ENCODE measurements at places on chromosomes 1 and 21.

GRCh38 chr1:48236716-48237470 is 14.4 kb downstream of the SLC5A9 start:
- DNase-seq = peak; percentile 80

DNA sequence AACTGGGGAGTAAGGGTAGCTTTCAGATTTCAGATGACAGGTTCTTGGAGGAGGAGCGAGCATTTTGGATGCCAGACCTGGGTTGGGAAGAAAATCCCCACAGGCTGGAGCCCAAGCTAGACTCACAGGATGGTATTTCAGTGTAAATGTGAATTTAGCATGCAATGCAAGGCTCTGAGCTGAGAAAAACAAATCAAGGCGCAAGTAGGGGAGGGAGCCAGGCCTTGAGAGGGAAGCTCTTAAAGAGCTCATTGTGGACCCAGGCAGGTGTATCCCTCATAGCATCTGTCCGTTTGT is 386.1 kb downstream of the MATN1 start:
- no peak for DNase-seq

GRCh38 chr21:42406866-42407265 is 3.2 kb downstream of the UBASH3A start:
- DNase-seq = no peak

- no peak for DNase-seq
Measured at GRCh38 chr1:31725777-31726535, 22.1 kb upstream of the COL16A1 start.

DNA sequence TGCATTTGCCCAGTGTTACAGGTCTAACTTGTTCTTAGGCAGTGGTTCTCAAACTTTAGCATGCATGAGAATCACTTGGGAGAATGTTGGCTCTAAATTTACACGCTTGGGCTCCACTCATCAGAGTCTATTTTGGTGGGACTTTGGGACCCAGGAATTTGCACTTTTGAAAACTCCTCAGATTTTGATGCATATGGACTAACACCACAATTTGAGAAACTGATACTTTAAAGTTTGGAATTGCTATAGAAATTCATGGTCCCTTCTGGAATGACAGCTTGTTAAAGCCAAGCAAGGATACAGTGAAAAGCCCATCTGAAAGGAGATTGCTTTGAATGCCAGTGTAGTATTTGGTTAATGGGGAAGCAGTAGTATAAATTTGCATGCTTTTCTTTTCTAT is 31.5 kb downstream of the GPR52 start:
- DNase-seq = no peak

DNA sequence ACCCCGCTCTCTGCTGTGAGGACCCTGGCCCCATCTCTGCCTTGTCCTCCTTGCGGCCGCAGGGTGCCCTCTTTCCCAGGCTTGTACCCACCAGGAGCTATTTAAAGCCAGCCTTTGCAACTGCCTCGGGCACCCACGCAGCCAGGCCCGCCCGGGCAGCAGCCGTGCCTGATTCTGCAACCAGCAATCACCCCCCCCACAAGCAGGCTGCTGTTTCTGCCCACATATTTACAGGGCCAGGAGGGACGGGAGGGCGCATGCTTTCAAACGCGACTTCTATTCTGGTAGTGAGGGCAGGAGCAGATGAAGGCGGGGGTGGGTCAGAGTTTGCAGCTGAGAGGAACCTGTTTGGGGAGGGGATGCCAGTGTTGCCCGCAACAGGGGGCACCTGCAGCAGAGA is 13.6 kb downstream of the GABRD start:
- DNase-seq = no peak

DNA sequence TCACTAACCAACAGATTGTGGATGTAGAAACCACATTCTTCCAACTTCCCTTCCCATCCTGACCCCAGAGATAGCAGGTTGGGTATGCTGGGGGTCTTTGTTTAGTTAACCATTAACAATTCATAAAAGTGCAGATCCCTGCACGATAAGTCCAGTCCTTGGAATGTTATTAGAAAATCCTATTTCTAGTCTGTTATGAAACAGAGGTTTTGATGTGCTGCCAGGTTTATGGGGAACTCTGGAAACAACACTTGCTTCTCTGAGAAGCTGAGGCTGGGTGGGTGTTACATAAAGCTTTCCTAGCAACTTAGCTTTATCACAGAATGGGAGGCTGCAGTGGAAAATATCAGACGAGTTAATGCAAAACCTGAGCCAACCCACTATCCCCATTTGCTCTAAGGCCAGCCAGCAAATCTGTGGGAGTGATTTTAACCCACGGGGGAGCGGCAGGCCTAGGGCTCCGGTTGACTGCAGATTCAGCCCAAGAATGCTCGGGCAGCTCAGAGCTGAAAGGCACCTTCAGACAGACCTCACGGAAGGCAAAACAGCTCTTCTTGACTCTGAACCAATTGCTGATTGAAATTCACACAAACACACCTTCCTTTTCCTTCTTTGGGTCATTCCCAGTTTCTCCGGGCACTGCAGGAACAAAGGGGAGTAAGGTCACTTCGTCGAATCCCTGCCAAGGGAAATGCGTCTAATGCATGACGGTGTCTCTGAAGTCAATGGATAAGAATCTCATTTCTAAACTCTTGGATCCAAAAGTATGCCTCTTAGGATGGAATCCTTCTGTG is 111.7 kb upstream of the IRF2BP2 start:
- DNase-seq = peak; percentile 95

- no peak for DNase-seq
Measured at GRCh38 chr21:31176725-31177124, 138.4 kb upstream of the KRTAP19-8 start.

DNA sequence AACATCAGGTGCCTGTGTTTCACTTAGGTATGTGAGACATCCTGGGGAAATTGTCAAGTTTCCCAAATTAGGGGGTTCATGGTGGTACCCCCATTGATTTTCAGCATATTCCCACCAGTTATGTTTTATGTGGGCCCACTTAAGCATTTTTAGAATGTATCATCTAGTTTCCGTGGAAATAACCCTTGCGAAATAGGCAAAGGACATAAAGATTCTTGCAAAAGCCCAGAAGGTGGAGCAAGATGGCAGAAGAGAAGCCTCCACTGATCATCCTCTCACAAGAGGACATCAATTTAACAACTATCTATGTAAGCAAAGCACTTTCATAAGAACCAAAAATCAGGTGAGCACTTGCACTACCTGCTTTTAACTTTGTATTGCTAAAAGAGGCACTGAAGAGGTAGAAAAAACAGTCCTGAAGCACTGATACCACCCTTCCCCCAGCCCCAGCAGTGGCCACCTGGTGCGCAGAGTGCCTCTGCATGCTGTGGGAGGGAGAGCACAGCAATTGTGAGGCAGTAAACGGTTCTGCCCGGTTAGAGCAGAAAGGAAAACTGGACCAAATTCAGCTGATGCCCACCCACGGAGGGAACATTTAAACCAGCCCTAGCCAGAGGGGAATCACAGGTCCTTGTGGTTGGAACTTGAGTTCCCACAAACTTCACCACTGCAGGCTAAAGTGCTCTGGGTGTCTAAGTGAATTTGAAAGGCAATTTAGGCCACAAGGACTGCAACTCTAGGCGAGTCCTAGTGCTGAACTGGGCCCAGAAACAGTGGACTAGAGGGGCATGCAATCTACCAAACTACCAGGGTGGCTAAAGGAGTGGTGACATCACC is 23.2 kb downstream of the MCOLN2 start:
- peak; percentile 64 for DNase-seq

DNA sequence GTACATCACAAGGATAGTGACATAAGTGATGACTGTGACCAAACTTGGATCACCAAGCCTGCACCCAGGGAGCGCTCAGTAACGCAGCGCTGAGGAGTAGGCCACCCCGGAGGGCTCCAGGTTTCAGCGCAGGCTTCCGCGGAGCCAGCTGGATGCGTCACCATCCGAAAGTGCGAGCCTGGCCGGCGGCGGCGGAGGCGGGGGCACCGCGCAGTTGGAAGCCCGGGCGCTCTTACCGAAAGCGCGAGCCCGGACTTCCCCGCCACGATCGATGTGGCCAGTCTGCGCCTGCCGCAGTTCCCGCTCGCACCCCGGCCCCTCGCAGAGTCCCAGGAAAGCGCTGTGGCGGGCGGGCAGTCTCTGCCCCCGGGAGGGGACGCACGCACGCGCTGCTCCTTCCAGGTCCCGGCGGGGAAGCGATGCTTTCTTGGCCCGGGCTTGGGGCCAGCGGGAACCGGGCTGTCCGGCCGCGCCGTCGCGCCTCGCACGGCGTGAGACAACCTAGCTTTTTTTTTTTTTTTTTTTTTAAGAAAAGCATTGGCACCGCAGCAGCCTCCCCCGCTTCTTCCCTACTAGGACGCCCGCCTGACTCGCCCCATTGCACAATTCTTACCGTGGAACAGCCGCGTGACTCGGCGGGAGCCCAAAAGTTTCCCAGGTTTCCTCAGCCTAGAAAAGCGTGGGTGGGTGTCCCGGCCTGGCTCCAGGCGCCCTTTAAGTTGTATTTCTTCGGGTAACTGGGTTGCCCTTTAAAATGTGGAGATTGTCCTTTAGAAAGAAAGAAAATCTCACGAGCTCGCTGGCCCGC is 36.4 kb upstream of the JAK1 start:
- DNase-seq = peak; percentile 89

GRCh38 chr1:24319962-24320361 is 805 bp downstream of the GRHL3 start:
- DNase-seq = no peak

- peak; percentile 86 for DNase-seq
Measured at GRCh38 chr1:230772457-230773395, 25.5 kb downstream of the CAPN9 start.

DNA sequence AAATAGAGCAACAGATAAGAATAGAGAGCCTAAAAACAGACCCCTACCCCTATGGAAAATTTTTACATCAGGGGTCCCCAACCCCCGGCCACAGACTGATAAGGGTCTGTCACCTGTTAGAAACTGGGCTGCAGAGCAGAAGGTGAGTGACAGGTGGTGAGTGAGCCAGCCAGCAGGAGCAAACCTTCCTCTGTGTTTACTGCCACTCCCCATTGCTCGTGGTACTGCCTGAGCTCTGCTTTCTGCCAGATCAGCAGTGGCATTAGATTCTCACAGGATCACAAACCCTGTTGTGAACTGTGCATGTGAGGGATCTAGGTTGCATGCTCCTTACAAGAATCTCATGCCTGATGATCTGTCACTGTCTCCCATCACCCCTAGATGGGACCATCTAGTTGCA is 174.1 kb downstream of the FOXD2 start:
- DNase-seq = no peak

DNA sequence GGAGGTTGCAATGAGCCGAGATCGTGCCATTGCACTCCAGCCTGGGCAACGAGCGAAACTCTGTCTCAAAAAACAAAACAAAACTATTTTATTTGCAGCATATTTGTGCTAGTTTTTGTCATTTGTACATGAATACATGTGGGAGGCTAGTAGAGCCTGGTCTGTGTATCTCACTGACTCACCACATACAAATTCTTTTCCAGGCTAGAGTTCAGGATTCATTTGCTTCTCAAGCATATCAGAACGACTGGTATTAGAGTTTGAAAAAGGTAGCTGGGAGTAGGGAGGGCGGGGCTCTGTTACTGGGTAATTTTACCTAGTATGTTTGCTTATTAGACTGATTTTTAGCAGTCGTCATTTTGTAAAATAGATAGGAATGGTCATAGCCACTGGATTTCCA is 4.5 kb upstream of the TOR3A start:
- DNase-seq = peak; percentile 82

DNA sequence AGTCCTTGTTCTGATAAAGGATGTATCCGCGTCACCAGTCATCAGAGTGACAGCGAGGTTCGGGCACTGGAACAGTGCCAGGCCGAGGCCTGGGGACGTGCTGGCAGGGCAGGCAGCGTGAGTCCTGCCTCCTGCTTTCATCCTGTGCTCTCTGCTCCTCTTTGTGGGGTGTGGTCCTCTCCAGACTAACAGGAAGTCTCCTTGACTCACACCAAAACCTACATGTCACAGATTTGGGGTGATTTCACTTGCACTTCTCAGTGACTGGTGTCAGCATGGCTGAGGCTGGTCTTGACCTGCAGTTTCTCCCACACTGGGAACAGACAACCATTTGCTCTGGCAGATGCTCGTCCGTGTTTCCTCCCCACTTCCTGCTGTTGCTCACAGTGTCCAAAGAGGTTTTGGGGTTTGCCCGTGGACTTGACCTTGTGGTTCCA is 8.8 kb upstream of the NLRP3 start:
- DNase-seq = no peak

DNA sequence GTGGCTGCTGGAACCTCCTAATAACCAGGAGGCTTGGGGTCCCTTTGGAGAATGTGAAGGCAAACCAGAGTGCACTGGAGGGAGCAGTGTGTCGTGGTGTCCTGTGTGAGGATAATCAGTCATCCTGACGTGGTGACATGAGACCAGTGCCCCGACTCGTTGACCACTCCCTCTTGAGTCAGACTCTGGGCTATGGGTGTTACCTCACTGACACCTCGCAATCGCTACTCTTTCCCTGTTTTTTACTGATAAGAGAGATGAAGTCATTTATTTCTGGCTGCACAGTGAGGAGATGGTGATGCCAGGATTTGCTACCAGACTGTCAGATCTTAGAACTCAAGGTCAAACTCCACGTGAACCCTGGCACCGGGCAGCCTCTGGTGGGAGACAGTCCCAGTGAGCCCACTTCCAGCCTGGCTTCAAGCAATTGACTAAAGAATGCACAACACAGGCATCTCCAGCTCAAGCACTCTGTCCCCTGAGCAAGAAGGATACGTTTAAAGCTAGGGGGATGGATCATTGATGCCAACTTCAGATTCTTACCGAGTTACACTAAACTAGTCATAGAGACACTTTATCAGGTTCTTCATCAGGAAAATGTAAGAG is 30.3 kb downstream of the UBASH3A start:
- no peak for DNase-seq

DNA sequence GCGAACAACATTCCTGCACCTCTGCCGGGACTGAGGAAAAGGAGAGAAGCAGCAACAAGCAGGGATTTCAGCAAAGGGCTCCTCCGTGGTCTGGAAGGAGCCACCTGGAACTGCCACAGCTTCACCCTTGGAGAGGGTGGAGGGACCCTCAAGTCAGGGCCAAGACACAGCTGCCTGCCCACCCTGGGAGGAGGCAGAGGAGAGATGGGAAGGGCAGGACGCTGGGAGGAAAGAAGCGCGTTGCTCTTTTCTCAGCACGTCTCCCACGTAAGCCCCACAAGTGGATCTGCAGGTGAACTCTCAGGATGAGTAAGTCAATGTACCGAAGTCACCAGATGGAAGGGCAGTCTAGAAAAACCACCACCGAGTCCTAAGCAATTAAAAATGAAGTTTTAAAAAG is 39.6 kb downstream of the SLC19A1 start:
- no peak for DNase-seq

- no peak for DNase-seq
Measured at GRCh38 chr1:46456411-46456963, 33.1 kb upstream of the DMBX1 start.

- DNase-seq = no peak
Measured at GRCh38 chr1:155899683-155900082, 11.5 kb downstream of the RIT1 start.

GRCh38 chr21:16117331-16117730 is 387.5 kb downstream of the USP25 start:
- DNase-seq = peak; percentile 65
